ENCODE measurements at places on chromosomes 5 and 9.

- no peak for DNase-seq
These were observed 153.3 kb upstream of the SLC12A2 start for GRCh38 chr5:127930311-127930710.

DNA sequence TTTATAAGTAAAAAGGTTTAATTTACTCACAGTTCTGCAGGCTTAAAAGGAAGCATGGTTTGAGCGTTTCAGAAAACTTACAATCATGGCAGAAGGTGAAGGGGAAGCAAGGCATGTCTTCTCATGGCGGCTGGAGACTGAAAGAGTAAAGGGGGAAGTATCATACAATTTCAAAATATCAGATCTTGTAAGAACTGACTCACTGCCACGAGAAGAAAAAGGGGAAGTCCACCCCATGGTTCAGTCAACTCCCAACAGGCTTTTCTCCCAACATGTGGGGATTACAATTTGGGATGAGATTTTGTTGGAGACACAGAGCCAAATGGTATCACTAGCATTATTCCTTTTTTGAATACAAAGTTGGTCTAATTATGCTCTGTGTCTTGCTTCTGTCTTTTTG lies 627.9 kb upstream of the ST8SIA4 start:
- no peak for DNase-seq

DNA sequence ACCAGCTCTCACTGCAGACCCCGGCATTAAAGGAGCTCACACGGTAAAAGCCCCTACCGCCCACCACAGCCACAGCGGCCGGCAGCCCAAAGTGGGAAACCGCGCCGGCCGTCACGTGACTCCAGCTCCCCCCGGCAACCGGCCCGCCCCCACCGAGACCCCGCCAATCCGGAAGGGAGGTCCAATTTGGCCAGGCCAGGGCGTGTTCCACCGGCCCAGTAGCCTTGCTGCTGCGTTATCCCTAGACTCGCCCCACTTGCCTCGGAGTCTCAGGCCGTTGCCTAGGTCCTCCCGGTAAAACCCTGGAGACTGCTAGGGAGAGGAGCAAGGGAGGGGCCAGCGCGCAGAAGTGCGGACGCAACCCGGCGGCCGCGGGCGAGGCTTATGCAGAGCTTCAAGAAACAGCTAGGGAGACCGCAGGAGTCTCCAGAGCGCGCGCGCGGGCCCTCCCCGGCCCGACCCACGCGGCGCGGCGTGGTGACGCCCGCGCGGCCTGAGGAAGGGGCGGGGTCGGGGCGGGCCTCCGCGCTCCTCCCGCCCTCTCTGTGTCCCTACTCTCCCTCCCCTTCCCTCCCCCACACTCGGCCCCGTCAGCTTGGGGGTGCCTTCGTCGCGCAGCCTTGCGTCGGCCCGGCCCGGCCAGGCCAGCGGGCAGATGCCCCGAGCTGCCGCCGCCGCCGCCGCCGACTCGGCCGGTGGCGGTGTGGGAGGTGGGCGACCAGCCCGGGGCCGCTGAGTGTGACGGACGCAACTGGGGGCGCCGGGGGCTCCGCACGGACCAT lies at the start of gene RIC1:
TSS of gene RIC1 (plus strand) at position 578 of the 782 bp plus-strand sequence. CDS start at position 781, 203 bp downstream.
- DNase-seq: peak; percentile 86

DNA sequence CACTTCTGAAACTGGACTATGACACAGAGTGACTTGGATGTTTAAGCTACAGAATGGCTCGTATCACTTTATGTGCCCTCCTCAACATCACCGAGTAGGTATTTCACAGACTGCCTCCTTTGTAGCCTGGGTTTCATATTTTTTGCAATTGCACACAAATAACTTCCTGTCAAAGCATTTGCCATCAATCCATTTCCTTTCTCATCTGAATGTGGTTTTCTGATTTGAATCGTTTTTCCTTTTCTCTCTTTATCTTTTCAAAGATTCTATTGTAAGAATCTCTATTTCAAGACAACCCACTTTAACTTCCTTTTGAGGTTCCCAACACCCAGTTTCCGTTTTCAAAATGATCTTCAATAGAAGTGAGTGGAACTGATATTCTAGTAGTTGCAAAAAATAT lies 563.8 kb upstream of the ARRDC3 start:
- no peak for DNase-seq

- DNase-seq: no peak
These were observed 93.0 kb downstream of the THBS4 start for GRCh38 chr5:80128141-80128540.

- no peak for DNase-seq
These were observed 45.6 kb downstream of the CFAP90 start for GRCh38 chr5:7805379-7805778.

DNA sequence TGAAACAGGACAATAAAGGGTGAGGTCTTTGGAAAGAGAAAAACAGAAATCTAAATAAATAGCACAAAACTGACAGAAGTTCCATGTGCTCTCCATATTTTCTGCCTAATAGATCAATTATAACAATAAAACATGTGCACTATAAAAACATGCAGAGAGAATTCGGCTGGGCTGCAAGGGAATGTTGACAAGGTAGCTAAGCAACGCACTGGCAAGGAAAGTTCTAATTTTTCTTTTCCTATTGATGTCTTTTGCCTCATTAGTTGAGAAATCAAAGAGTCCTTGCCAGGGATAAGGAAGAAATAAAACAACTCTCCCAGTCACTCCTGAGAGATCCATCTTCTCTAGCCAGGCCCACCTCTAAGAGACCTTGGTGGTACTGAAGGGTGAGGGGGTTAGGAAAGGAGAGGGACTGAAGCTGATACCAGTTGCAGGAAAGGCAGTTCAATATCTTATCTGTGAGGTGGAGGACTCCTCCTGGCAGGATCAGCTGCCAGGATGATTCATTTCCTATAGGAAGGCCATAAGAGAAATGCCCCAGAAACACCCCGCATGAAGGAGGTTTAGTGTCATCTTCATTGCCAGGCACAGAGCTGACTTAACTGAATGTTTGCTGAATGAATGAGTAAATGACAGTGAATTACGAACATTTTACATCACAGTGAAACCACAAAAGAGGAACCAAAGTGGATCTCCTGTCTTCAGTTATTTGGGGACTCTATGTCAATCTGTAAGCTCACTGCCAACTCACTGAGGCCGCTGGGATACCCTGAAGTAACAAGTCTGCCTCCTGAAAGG lies 63.7 kb upstream of the IFNK start:
- no peak for DNase-seq

DNA sequence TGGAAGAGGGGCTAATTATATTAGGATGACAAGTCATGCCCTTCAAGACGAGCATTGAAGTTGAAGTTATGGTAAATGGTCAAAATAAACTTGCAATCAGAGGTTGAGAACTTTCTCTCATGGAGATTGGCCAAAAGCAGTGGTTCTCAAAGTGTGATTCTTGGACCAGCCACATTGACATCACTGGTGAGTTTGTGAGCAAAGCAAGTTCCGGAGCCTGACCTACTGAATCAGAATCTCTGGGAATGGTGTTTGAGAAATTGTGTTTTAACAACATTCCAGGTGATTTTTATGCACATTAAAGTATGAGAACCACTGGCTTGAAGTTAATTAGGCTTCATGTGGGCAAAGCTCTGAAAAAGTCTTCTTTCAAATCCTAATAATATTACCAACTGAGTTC lies 403.5 kb downstream of the ZSWIM6 start:
- DNase-seq: no peak

DNA sequence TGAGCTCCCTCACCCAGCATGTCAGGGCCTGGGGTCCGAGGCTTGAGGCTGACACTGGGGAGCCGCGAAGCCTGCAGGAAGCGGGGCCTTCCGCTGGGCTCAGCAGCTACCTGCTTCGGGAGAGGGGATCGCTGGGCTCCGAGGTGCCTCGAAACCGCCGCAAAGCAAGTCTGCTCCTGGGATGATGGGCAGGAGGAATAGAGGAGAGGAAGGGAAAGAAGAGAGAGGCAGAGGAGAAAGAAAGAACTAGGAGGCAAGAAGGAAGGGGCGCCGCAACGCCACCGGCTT lies 1.5 kb upstream of the PRDM12 start:
- DNase-seq: no peak

DNA sequence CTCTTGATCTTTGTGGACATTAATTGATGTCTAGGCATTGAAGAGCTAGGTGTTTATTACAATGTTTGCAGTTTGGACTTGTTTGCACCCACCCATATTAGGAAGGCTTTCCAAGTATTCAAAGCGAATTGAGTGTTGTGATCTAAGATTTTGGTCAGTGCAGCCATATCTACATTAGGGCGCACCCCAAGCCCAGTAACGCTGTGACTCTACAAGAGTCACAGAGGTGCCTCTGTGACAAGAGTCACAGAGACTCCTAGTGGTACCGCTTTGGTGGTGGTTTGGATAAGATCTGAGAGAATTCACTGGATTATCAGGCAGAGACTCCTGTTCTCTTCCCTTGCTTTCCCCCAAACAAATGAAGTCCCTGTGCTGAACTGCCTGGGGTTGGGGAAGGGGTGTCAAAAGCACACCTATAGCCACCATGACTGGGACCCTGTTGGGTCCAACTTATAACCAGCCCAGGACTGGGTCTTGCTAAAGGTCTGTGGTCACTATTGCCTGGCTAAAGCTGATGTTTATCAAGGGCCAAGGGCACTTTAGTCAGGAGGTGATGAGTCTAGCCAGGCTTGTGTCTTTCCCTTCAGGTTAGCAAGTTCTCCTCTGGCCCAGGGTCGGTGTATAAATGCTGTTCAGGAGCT lies 114.1 kb upstream of the RIOK2 start:
- DNase-seq: peak; percentile 2

DNA sequence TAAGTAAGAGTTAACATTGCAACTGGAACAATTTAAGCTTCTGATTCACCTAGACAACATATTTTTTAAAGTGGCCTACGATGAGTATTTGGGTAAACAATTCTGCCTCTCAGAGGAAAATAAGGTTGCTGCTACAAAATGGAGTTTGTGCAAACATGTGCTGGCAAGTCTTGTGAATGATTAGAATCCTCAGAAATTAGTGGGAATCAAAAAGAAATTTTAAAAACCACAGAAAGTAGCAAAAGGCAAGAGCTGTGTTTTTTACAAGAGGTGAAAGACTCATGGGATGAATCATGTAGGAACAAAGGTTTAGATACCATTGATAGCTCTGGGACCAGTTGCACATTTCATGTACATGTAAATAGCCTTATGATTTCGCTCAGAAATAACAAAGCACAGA lies 561.6 kb downstream of the TAF11L14 start:
- DNase-seq: no peak

- DNase-seq: no peak
These were observed 23.4 kb downstream of the HRH2 start for GRCh38 chr5:175681045-175681967.

DNA sequence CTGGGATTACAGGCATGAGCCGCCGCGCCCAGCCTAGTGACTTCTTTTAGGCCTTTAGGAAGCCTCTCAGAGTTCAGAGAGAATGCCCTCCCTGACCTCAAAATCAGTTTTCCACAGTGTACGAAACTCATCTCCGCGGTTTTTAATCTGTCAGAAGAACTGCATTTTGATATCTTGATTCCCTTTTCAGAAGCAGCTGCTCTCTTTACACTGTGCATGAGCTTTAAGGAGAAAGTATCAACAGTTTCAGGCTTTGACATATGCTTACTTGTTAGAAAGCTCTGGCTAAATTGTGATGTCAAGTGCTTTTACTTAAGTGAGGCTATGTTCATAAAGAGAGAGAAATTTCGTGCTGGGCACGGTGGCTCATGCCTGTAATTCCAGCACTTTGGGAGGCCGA lies 74.6 kb downstream of the USP20 start:
- DNase-seq: no peak

DNA sequence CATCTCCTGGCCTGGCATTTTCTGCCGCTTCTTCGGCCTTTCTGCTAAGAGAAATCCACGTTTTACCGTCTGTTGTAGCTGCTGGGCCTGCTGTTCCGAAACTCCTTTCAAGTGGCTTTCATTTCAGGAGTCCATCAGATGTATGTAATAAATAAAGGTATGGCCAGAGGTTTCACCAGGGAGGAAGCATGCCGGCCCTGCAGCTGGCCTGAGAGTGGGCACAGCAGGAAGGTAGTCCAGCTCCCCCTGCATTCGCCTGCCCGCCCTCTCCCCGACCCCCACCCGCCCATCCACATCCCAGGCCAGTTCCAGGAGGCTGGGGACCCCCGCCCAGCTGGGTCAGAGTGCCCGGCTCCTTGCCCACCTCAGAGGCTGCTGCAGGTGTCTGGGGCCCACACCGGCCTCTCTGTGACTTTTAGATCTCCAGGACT lies 46.4 kb upstream of the EXOC3 start:
- no peak for DNase-seq

DNA sequence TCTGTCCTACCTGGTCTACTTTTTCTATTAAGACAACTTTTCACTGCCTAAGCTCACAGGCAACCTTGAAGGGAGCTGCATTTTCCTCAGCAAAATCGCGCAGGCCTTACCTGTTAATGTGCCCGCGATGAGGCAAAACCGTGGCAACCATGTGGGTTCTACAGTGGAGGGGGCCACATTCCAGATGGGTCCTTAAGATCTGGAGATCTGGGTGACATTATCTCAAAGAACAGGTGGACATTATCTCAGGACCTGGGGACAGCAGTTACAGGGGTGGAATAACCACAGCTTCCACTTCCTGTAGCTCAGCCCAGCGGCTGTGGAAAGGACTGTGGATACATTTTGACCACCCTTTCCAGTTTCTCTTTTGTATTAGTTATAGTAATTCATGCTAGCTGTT lies 112.8 kb upstream of the PTCH1 start:
- no peak for DNase-seq

- no peak for DNase-seq
These were observed 153.0 kb downstream of the FER start for GRCh38 chr5:108900668-108901067.

GRCh38 chr9:124343533-124344290 lies 71.5 kb downstream of the PSMB7 start:
- no peak for DNase-seq

DNA sequence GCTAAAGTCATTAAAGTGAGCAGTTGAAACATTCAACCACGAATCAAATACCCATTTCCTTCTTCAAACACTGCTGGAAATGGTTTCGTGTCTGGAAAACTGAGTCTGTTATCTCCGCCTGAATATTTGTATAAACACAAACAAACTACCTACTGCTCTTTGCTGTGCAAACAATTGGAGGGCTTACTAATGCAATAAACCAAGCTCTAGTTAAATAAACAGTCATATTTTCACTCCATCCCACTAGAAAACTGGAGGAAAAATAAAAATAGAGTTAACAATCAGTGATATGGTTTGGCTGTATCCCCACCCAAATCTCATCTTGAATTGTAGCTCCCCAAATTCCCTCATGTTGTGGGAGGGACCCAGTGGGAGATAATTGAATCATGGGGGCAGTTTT lies 397.6 kb downstream of the RASEF start:
- no peak for DNase-seq

GRCh38 chr9:26142201-26142600 lies 464.0 kb upstream of the TUSC1 start:
- no peak for DNase-seq

- DNase-seq: no peak
These were observed at the start of gene ADAMTSL1 for GRCh38 chr9:18473652-18474279. Gene ADAMTSL1 (plus strand): TSS chr9:18474153. CDS start chr9:18474233, 80 bp downstream.

DNA sequence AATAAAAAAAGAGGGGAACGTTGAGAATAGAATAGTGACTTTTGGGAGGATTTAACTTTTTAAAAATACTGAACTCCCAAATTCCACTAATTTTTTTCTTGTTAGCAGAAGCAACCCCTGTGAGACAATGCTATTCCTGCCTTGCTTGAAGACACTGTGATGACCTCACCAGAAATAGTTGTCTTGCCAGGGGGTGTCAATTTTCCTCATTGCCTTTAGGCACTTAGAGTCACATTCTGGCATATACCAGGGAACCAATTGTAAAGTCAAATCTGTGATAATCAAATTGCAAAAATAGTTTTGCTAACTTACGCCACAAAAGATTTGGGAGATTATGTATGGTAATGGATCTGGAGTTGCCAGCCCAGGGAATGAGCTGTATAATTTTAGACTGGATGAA lies 42.8 kb upstream of the RPS23 start:
- no peak for DNase-seq

GRCh38 chr5:168481330-168481788 lies 4.9 kb upstream of the RARS1 start:
- DNase-seq: no peak

- DNase-seq: no peak
These were observed 29.0 kb downstream of the LIFR start for GRCh38 chr5:38527475-38527874.
